Right cardiac atrium (tissue), 5 donors: ENCODE measurements at places on chromosomes 6 and 20.

DNA sequence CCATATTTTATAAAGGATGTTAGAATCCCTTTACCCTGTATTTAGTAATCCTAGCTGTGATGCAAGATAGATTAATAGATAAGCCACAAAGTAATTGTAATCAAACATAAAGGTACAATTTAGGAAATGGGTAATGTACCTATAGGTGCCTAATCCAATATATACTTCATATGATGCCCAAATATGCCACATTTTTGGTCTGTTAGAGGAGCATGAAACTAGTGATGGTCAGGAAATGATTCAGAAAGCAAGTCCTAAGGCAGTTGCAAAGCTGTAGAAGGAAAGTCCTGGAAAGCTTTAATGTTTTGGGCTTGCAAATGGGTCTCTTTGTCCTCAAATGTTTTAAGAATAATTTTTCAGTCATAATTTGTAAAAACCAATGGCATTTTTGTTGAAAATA, 76.6 kb upstream of the PTPRK start:
- no peak for DNase-seq

- DNase-seq = no peak
These were observed 27.9 kb upstream of the TBC1D7 start for GRCh38 chr6:13355999-13356785.

DNA sequence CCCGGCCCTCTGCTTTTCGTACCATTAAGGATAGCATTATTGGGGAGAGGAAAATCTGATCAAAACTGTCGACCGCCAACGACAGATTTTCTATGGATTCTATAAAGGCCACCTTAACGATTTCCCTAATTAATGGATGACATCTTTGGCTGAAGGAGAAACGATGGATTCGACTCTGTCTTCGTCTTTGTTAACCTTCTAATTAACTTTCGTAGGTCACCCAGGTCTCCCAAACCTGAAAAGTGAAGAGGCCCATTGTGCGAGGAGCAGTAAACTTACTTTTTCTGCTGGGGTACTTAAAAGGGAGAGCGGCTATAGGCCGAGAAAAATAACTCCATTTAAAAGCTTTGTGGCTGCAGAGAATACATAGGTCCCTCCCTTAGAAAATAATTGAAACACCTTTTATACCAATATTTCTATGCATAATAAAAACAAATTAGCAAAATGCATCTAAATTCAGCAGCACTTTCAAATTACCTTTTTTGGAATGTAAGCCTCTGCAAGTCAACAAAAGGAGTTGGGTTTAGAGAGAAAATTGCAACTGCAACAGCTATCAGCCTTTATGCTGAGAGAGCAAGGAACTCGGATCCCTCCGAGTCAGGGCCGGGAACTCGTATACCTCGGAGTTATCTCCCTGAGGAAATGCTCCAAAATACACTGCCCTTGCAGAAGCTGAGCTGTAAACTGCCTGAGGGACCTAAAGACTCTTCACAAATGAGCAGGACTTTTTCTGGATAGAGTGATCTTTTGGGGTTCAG, 31.4 kb upstream of the NR2E1 start:
- no peak for DNase-seq

DNA sequence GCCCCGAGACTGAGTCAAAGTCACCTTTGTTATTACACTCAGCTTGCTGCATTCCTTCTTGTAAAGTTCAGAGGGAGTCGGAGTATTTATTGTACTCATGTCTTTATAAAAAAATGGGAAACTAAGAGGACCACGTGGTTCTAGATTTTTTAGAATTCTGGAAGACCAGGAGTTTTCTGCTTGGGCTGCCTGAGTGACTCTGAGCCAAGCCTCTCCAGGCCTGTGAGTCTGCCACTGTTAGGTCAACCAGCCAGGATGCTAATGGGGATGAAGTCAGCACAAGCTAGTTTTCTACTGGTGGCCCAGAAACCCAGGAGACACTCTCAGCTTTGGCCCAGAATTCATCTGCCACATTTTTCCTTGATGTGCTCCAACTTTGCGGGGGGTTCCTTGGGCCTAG, 453.5 kb upstream of the SULF2 start:
- DNase-seq = peak; percentile 56

GRCh38 chr20:44488551-44488950, 12.9 kb downstream of the TTPAL start:
- DNase-seq = no peak
